ENCODE measurements at places on chromosomes 16 and 17. TPM values are rescaled to one million over a fixed set of nuclear protein-coding genes. Genes with fewer than 3 reads are reported as not detected.
A peak's percentile ranks its signal among the peaks of the same experiment; 100 is the strongest.

GRCh38 chr16:15907863-15908478, 19.6 kb upstream of the CEP20 start:
- peak; percentile 35 for DNase-seq

- DNase-seq: no peak
These were observed 65.0 kb downstream of the SMG6 start for GRCh38 chr17:2238432-2239169.

DNA sequence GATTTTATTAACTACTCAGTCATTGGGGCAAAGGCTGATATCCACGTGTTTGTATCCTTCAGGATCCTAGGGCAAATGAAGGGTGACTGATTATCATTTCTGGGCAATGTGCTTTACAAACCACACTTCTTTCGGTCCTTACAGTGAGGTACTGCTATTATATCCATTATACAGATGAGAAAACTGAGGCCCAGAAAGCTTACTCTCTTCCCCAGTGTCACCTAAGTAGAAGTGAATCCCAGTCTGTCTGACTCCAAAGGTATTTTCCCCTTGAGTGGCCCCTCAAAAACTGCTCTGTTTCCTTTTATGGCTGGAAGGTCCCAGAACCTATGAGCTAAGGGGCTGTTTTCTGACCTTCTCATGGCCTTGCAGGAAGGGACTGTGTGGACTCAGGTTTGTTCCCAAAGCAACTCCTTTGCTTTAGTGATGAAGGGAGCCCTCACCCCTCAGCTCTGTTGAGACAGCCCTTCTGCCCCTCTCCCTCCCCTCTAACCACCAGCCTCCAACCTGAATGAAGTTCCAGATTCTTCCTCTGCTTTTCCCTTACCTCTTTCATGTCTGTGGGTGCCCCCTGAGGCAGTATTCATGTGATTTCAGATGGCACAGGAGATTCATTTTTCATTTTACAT, 27.4 kb upstream of the ADGRG1 start:
- DNase-seq: peak; percentile 2

GRCh38 chr16:15526731-15527130, 92.3 kb downstream of the BMERB1 start:
- DNase-seq: no peak

- peak; percentile 35 for DNase-seq
These were observed 30.5 kb downstream of the SMPD3 start for GRCh38 chr16:68417711-68418301.

DNA sequence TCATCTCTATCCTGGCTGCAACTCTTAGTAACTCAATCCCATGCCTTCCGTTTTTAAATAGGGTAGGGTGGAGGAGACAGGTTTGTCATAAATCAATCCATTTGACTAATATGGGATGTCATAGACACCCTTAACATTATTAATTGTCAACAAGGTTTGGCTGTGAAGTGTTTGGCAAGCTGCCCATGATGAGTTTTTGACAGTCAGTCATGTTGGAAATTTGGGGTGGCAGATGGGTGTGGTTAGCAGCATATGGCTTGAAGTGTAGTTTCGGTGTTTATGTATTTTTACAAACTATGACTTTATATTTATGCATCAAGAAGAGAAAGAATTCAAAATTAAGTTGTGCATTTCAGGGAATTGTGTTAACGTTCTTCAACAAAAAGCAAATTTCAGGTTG, 221.8 kb upstream of the CDH5 start:
- DNase-seq: no peak

DNA sequence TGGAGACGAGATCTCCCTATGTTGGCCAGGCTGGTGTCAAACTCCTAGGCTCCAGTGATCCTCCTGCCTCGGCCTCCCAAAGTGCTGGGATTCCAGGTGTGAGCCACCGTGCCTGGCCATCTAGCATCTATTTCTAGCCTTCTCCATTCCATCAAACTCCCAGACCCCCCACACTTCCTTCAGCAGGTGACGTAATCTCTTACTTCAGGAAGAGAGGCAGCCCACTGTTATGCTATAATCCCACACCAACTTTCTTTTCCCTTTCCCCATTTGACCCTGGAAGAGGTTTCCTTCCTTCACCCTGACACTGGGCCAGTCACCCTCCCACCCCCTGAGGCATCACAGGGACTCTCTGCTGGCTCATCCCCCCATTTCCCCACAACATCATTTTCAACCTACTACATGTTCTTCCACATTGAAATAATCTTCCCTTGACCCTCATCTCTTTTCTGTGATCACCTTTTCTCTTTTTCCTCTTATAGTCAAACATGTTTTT, 7.6 kb downstream of the ITGA2B start:
- no peak for DNase-seq

GRCh38 chr17:77425791-77426641, 285.2 kb downstream of the SEC14L1 start:
- no peak for DNase-seq

DNA sequence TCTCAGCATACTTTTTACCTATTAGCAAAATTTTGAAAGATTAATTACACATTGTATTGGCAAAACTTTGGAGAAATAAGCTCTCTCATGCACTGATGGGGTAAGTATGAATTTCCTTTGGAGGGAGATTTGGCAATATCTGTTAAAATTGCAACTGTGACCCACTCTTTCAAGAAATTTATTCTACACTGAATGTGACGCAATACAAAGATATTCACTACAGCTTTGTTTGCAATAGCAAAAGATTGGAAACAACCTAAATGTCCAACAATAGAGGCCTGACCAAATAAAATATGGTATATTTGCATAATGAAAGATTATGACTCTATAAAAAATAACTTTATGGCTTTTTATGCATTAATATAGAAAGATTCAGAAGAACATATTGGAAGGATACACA, 363.5 kb downstream of the GRIN2A start:
- no peak for DNase-seq

DNA sequence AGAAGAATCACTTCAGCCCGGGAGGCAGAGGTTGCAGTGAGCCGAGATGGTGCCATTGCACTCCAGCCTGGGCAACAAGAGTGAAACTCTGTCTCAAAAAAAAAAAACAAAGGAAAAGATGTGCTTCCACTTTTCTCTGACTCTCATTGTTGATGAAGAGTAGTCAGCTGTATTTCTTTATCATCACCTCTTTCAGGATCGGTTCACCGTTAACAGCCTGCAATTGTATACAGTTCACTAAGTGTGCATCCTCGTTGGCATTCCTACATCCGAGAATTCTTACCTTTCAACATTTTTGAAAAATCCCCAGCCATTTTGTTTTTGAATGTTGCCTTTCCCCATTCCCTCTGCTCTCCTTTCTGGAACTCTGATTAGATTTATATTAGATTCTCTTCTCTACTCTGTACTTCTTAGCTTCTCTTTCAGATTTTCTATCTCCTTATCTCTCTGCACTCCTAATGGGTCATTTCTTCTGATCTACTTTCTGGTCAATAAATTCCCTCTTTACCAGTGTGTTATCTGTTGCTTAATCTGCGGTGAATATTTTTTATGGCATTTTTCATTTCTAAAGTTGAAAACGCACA, 26.9 kb upstream of the ZC3H18 start:
- no peak for DNase-seq

DNA sequence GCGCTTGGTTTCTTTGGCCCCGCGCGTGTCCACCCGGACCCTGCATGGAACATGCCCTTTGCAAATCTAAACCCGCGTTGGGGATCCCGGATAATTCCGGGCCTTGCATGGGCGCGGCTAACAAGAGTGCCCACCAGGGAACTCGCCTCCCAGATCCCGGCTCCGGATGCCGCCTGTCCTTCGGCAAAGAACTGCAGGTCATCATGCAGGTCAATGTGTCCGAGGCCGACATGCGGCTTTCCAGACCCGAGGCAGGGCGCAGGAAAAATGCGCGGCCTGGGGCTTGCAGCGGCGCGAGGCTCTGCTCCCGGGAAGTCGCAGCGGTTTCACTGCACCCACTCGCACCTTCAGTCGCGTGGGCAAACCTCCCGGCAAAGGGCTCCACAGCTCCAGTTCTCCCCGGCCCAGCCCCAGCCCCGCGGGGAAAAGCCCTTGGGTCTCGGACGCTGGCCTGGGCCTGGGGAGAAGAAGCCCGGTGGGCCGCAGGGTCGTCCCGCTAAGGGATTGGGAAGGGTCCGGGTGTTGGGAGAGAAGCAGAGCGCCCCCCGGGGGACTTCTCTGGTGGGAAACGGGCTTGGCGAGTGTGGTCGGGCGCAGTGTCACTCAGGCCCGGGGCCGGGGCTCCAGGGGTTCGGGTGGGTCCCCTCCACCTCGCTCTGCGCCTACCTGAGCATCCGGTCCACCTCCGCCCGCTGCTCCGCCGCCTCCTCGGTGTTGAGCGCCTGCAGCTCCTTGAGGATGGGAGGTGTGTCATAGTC, 805 bp downstream of the HNF1B start:
- DNase-seq: peak; percentile 93

GRCh38 chr16:1895949-1896675, 22.1 kb downstream of the HS3ST6 start:
- DNase-seq: no peak

- no peak for DNase-seq
These were observed 16.0 kb upstream of the LRRC75A start for GRCh38 chr17:16507918-16508533.

GRCh38 chr17:19703106-19703827, 13.1 kb downstream of the SLC47A2 start:
- no peak for DNase-seq

DNA sequence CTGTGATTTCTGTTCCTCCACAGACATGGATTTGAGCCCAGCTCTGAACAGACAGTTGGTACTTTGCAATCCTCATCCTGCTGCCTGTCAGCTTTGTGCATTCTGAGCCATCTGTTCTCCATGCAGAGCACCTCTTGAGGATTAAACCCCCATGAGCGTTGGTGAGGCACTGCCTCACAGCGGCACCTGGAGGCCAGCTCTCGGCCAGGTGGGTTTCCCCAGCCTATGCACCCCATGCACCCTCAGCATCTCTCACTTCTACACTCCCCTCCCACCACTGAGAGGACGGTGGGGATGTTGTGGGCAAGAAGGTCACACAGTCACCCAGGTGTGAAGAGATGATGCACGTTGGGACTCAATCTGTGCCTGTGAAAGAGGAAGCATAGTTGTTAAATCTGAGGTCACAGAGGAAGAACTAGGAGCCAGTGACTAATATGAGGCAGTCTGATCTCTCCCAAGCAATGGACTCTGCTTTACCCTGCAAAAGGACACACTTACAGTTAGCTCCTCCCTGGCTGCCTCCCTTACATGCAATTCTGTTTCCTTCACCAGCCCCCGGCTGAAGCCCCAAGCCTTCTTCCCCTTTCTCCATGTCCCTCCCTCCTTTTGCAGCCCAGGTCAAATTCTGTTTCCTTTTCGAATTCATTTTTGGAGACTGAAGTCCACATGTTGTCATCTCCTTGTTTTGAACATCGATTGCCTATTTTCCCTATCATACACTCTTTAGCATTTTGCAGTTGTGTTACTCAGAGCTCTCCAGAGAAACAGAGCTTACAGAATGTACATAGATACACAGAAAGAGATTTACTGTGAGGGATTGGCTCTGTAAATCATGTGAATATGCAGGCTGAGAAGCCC, 58.5 kb downstream of the HS3ST3B1 start:
- DNase-seq: no peak

- DNase-seq: no peak
These were observed 72.7 kb downstream of the SDR42E1 start for GRCh38 chr16:81938326-81939163.

- DNase-seq: no peak
These were observed 220.7 kb downstream of the ENGASE start for GRCh38 chr17:79295307-79295706.

- DNase-seq: no peak
These were observed 8.3 kb upstream of the GALK1 start for GRCh38 chr17:75773121-75773807.

DNA sequence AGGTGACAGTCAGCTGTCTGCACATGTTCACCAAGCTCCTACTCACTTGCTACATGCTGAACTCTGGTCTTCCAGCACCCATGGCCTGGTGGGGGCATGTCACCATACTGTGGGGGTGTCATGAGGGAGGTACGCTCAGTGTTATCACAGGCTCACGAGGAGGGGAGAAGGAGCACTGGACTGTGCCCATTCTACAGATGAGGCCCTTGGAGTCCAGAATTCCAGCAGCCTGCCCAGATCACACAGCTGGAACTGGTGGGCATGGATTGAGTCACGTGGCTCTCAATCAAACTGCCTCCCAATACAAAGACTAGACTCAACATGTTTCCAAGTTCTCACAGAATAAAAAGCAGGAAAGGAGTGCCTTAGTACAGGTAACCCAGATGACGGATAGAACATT, 10.7 kb downstream of the AXIN2 start:
- DNase-seq: no peak

GRCh38 chr16:397736-398332, 835 bp downstream of the NME4 start:
- peak; percentile 88 for DNase-seq

Gene KREMEN2
- not detected for total RNA-seq

Gene HP
- not detected for total RNA-seq

Gene TSPAN10
- 1.7 TPM for total RNA-seq

Data from chondrocyte (in vitro differentiated cells).